Stimulated activated CD4-positive, alpha-beta T cell treated with anti-CD3 and anti-CD28 coated beads, Interleukin-15, amount 100 ng/mL, for 1 hour (primary cell): ENCODE measurements at places on chromosomes 5 and 9.

GRCh38 chr9:127426756-127427155 lies 2.6 kb downstream of the ZNF79 start:
- no peak for DNase-seq

- no peak for DNase-seq
Measured at GRCh38 chr9:73743826-73744225, 592.2 kb downstream of the ANXA1 start.

DNA sequence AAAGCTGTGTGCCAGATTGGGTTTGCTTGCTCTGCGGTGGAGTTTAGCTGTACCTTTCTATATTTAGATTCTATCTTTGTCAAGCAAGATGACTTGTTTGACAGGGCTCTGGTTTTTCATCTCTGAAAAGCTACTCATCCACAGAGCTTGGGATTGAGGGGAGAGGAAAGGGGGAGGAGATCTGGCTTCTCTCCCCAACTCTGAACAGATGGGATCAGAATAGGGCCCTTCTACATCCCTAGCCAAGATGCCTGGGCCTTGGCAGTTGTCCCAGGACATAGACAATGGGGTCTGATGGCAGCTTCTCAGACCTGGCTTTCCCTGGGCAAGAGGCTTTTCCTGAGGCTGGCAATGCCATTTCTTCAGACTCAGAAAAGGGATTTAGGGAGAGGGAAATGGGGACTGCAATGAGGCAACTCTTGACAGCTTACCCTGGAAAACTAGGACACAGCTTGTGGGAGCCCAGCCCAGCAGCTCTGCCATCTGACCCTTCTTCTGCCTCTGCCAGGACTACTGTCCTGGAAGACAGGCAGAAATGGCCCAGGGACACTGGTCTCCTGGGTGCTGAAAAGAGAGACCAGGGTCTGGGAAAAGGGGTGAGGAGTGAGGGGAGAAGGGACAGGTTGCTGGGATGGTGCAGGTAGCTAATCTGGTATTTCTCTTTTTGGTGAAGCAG lies 50.2 kb upstream of the ASTN2 start:
- DNase-seq = no peak

- DNase-seq = no peak
Measured at GRCh38 chr9:114745879-114746550, 59.8 kb downstream of the TNFSF15 start.

- DNase-seq = no peak
Measured at GRCh38 chr5:143494162-143494561, 90.7 kb upstream of the NR3C1 start.

DNA sequence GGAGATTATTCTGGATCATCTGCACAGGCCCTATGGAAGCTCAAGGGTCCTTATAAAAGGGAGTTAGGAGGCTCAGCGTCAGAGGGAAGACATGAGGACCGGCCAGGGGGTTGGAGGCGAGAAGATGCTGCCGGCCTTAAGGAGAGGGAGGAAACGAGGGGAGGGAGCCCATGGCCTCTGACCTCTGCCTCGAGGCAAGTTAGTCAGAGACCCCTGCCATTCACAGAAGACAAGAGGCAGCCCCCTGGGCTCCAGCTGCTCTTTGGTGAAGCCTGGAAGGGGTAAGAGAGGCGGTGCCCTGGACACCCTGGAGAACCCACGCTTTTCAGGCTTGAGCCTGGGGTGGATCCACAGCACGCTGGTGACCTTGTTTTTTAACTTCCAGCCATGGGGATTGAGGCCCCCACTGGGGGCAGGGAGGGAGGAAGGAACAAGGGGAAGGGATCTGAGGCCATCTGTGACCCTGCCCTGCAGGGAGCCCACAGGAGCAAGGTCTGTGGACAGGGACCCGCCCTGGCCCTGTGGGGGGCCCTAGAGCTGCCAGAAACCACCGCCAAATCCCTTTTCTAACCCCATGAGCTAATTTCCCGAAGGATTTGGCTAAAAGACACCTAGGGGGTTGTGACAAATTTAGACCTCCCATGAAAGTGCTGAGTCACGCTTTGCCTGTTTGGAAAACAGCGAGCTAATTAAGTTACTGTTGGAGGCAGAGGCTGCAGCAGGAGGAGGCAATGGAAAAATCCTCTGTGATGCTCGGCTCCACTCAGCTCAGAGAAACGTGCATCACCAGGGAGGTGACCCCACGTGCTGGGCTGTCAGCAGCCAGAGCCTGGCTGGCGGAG lies 49.7 kb downstream of the OLFM1 start:
- no peak for DNase-seq

GRCh38 chr5:39506211-39506610 lies 81.4 kb upstream of the DAB2 start:
- DNase-seq = no peak

DNA sequence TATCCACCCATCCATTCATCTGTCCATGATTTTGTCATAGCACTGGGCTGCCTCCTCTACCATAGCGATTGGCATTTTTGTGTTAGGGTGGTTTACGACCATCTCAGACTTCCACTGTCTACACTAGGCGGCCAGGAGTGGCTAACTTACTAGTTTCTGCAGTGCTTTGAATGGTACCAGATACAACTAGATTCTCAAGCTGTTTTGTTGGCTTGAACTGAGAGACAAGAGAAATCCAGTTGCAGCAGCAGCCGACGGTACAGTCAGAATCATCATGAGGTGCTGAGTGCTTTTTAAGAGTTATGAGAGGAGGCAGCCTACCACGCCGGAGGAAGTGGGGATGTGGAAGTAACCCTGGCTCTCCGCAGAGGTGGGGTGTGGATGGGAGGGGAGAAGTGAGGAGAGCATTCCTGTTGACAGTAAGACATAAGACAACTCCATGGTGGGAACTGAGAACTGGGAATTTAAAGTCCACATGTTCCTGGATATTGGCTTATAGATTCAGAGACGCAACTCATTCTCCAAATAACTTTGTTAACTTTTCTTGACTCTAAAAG lies 27.9 kb downstream of the COL5A1 start:
- DNase-seq = no peak

GRCh38 chr9:115540091-115540490 lies 422.1 kb upstream of the TNC start:
- DNase-seq = no peak
